ENCODE measurements at places on chromosomes 1 and 21.
A peak's percentile ranks its signal among the peaks of the same experiment; 100 is the strongest.

GRCh38 chr1:205633421-205633976, 1.7 kb upstream of the ELK4 start:
- peaks cover 5% of the 10 kb centered on the region for H3K36me3 ChIP-seq
- no peak overlapping the region for H3K27ac ChIP-seq
- H3K27me3 ChIP-seq = peaks cover 20% of the 10 kb centered on the region
- H3K4me3 ChIP-seq = no peak overlapping the region

- H3K36me3 ChIP-seq = peaks cover 24% of the 10 kb centered on the region
- DNase-seq = no peak
- H3K27ac ChIP-seq = peak overlapping the region; percentile 98
- H3K4me3 ChIP-seq = peak overlapping the region; percentile 95
- H3K27me3 ChIP-seq = no peaks in the 10 kb centered on the region
These were observed 1.2 kb downstream of the LRP8 start for GRCh38 chr1:53326598-53327181.

GRCh38 chr1:244304156-244304555, 147.6 kb downstream of the ADSS2 start:
- no peak overlapping the region for H3K27ac ChIP-seq
- H3K4me3 ChIP-seq = no peak overlapping the region
- H3K36me3 ChIP-seq = peaks cover 11% of the 10 kb centered on the region
- H3K27me3 ChIP-seq = peaks cover 3% of the 10 kb centered on the region

GRCh38 chr1:113765306-113766230, 6.3 kb upstream of the PHTF1 start:
- peaks cover 58% of the 10 kb centered on the region for H3K36me3 ChIP-seq
- H3K4me1 ChIP-seq = peaks cover 46% of the 10 kb centered on the region
- no peak for DNase-seq
- no peak overlapping the region for H3K27ac ChIP-seq

DNA sequence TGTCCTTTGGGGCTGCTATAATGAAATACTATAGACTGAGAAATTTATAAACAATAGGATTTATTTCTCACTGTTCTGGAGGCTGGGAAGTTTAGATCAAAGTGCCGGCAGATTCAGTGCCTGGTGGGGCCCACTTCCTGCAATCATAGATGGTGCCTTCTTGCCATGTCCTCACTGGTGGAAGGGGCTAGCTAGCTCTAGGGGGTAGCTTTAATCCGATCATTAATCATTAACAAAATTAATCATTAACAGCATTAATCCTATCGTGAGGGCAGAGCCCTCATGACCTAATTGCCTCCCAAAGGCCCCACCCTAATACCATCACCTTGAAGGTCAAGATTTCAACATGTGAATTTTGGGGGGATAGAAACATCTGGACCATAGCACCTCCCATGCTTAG, 124.3 kb downstream of the TRABD2B start:
- no peak overlapping the region for H3K27ac ChIP-seq
- H3K4me3 ChIP-seq = no peak overlapping the region
- no peaks in the 10 kb centered on the region for H3K36me3 ChIP-seq

DNA sequence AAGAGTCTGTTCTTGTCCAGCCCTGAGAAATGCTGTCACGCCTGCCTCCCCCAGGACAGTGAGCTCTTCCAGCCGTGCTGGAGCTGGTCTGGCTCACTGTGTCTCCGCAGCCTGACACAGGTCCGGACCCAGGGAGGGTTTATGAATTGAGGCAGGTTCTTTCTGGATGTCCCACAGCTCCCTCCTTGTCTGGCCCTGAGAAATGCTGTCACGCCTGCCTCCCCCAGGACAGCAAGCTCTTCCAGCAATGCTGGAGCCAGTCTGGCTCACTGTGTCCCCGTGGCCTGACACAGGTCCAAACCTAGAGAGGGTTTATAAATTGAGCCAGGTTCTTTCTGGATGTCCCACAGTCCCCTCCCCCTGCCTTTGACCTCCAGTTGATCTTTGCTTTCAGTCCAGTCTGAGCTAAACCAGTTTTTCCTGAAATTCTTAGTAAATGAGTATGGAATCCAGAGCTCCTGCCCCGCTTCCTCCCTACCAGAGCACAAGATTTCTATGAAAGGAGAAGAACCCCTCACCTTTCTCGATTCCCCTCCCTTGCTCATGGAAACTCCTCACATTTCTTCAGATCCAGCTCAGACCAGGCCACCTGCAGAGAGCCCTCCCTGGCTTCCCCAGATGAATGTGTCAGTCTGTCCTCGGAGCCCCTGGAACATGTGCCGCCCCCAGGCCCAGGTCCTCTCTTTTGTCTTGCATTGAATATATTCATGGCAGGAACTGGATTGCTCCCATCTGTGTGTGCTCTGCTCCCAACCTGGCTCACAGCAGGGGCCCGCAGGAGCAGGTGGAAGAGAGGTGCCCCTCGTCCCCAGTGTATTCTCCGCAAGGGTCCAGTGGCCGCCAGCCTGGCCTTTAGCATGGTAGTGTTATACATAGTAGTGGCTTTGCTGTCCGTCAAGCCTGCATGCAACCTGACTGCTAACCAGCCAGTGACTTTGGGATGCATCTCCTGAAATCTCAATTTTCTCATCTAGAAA, 116.3 kb downstream of the EPHB2 start:
- no peaks in the 10 kb centered on the region for H3K36me3 ChIP-seq
- no peaks in the 10 kb centered on the region for H3K4me1 ChIP-seq
- H3K27ac ChIP-seq = no peak overlapping the region
- H3K4me3 ChIP-seq = no peak overlapping the region

DNA sequence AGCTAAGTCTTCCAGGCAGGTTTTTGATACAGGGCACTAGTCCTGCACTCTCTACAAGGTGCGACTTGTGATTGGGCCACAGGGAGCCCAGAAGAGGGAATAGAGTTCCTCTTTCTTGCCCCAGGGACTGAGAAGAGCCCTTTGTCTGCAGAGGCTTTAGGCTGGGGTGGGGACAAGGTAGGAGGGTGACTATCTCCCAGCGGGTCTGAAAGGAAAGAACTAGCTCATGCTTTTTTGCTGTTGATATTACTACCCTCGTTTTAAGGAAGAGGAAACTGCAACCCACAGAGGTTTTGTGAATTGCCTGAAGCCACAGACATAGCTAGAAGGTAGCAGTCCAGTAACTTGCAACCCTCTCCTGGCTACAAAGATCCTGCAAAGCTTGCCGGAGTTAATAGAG, 615.2 kb downstream of the MATN1 start:
- no peaks in the 10 kb centered on the region for H3K36me3 ChIP-seq
- no peaks in the 10 kb centered on the region for H3K4me1 ChIP-seq
- no peak overlapping the region for H3K4me3 ChIP-seq
- no peak overlapping the region for H3K27ac ChIP-seq

DNA sequence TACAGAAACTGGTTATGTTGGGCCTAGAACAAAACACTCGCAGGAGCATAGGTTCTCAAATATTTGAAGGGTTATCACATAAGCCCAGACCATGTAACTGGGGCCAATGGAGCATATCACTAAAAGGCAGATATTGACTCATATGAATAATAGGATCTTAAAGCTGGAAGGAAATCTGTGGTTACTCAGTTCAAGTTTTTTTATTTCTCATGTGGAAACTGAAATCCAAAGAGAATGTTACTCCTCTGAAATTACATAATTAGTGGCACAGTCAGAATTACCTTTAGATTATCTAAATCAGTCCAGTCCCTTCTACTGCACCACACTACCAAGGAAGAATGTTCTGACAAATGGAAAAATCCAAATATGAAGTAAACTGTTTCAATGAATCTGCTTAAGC, 12.0 kb downstream of the SLAMF8 start:
- peaks cover 9% of the 10 kb centered on the region for H3K4me1 ChIP-seq
- no peaks in the 10 kb centered on the region for H3K36me3 ChIP-seq
- H3K27ac ChIP-seq = no peak overlapping the region
- DNase-seq = no peak

- no peak for DNase-seq
- no peaks in the 10 kb centered on the region for H3K4me1 ChIP-seq
- no peaks in the 10 kb centered on the region for H3K36me3 ChIP-seq
- H3K4me3 ChIP-seq = no peak overlapping the region
These were observed 485.3 kb upstream of the PTBP2 start for GRCh38 chr1:96236156-96236739.

DNA sequence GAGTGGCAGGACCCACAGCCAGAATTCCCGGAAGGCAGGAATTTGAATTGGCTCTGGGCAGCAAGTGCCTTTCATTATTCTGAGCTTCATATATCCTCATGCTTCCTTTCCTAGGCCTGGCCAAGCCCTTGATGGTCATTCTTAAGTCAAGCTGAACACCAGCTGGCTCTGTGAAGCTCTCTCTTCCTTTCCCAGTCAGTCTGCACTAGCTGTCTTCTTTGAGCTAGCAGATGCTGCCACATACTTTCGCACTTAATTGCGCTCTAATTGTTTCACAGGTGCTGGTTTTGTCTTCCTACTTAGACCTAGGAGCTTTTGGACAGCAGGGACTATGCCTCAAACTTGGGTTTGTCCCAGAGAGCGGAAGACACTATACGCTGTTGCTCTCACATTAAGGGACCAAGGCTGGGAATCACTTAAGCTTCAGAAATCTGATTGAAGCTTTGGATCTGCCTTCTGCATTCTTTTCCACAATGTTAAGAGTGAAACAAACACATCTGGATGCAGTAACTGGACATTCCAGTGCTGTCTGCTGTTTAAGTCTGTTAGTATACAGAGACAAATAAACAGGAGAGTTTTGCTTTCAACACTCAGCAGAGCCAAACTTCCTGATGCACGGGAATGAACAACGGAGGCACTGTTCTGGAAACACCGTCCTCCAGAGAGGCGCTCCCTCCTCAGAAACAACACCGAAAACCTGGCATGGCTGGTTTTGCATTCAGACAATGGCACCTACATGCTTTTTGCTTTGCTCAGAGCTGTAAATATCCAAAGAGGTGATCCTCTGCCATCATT, 2.2 kb downstream of the TLR5 start:
- H3K4me3 ChIP-seq = no peak overlapping the region
- DNase-seq = no peak
- H3K27ac ChIP-seq = no peak overlapping the region
- peaks cover 7% of the 10 kb centered on the region for H3K4me1 ChIP-seq
- no peaks in the 10 kb centered on the region for H3K36me3 ChIP-seq

Data from activated CD8-positive, alpha-beta memory T cell treated with anti-CD3 and anti-CD28 coated beads, Interleukin-2, amount 10 ng/mL, durations not matched to agents 7 days and 5 days (primary cell).